NB4 (cell line): ENCODE measurements at places on chromosomes 12 and 14.
A peak's percentile ranks its signal among the peaks of the same experiment; 100 is the strongest.

DNA sequence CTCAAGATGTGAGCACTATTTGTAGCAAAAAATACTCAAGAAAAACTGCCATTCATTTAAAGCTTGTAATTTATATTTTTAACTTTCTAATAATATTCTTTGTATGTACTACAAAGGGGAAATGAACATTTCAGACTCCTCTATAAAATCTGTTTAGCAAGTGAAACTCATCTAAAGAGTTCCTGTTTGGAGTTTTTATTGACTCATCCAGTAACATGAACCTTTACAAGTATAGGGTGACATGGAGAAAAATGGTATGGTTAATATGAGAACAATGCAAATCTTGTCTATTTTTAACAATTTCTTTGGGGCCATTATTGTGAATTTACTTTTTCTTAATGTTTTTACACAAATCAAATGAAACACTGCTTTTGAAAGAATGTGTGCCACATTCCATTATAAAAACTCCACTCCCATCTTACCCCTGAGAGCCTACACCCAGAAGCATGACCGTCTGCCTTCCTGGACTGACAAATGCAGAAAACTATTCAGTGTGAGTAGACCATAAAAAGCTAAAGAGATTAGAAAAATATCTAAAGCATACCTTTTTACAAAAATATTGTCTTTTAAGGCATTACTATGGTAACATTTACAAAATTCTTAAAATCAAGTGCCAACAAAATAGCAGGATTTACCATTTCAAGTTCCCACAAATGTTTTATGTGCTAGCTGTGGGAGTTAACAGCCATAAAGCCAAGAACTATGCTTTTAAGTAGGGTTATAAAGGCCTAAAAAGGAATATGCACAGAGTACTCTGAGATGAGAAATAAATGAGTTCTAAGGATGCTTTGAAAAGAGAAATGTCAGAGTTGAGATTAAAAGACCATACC lies 144.0 kb downstream of the ADAMTS20 start:
- peak; percentile 6 for DNase-seq

DNA sequence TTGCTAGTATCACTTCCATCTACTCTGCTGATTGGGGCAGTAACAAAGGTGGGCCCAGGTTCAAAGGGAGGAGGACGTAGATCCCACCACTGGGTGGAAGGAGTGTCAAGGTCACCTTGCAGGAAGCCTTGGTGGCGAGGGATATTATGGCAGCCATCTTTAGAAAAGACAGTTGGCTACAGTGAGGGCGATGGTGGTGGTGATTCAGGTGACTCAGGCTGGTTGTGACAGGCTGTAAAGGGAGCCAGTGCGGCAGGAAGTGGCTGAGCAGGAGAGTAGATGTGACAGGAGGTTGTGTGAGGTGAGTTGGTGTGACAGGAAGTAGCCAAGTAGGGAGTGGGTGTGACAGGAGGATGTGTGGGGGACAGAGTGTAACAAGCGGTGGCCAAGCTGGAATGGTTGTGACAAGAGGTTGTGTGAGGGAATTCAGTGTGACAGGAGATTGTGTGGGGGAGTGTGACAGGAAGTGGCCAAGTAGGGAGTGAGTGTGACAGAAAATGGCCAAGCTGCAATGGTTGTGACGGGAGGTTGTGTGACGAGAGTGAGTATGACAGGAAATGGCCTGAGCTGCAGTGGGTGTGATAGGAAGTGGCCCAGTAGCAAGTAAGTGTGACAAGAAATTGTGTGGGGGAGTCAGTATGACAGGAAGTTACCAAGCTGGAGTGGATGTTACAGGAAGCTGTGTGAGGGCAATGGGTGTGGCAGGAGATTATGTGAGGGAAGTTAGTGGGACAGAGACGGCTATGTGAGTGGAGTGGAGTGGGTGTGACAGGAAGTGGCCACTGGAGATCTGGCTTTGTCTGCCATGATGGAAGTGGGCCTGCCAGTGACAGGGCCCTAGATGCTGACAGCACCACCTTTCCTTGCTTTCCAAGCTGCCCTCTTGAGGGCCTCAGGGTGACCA lies 136.5 kb upstream of the MYL2 start:
- peak; percentile 91 for DNase-seq

- no peak for DNase-seq
These were observed 351.3 kb downstream of the ZFP36L1 start for GRCh38 chr14:68441542-68441941.

DNA sequence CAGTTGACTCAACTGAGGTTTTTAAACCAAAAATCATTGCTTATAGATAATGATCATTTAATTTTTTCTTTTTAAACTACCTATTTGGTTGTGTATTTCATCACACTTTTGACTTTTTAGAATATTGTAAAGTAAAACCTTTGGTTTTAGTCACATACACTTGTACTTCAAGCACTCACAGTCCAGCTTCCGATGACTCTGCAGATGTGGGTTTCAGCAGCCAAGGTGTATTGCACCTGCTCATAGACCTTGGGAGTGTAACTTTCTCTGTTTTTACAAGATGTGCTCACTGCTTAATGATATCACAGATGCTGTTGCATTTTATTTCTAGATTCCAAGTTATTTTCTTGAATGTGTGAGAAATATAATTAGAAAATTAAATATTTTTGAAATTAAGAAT lies 188.3 kb upstream of the SLC38A2 start:
- no peak for DNase-seq

DNA sequence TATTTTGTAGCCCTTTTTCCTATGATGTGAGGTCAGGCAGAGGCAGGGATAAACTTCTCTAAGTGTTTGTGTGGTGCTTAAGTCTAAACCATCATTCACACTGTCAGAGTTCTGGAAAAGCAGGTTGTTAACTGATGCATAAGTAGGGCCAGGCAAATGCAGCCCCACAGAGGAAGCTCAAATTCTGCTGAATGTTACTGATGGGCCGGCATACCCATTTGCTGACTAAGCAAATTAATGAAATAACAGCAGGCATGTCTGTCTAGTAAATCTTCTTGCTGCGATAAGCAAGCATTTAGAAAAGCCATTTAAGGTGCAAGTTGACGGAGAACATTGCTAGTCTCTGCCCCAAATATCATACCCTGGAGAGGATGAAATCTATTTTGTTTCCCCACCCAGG lies 523.2 kb upstream of the CCDC196 start:
- no peak for DNase-seq

- DNase-seq: no peak
These were observed 292.1 kb downstream of the CACNA1C start for GRCh38 chr12:2344885-2345284.

DNA sequence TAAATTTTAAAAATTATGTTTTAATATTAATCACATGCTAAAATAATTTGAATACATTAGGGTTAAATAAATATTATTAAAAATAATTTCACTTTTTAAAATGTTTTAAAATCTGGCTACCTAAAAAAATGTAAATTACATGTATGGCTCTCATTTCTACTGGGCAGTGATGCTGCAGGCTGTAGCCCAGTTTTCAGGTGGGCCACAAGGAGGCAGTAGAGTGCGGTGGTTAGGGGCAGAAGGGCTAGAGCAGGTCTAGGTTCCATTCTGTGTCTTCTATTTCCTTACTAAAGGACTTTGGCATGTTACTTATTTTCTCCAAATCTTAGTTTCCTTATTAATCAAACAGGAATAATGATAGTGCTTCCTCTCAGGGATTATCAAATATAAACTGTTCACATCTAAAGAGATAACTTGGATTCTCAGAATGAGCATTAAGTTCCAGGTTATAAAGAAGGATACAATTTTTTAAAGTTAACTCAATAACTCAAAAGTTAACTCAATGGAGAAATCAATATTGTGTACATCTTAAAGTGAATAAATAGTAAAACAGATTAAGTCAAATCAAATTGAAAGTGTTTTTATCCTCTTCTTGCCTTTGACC lies 54.9 kb upstream of the OVCH1 start:
- peak; percentile 75 for DNase-seq

DNA sequence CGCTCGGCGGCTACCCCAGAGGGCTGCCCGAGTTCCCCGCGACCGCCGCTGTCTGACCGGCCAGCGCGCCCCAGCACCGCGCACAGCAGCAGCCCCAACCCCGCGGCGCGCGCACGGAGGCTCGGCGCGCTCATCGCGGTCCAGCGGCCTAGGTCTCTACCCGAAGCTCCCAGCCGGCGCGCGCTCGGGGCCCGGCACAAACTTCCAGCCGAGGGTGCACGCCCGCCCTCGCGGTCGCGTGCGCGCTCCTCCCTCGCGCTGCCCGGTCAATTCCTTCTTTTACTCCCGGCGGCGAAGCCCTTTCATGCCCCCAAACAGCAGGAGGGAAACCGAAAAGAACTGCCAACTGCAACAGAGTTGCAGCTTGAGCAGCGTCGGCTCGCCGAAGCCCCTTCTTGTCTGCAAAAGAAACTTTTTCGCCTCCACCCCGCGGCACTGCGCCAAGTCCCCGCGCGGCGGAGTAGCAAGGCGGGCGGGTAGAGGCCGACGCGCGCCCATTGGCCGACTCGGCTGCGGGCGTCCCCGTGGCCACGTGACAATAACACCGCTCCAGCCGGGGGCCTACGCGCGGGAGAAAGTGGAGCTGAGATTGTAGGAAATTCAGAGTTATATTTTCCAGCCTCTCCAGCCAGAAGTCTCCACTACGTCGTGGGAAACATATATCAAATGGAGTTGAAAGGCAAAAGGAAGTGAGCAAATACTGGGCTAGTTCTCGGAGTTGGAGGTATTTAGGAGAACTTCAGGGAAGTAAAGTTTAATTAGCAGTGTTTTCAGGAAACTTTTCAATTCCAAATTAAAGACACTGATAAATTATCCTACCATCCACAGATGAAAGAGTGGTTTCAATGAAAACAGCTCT lies at the start of gene LRIG3:
Gene LRIG3 (minus strand): TSS at position 403 of the 859 bp plus-strand sequence. CDS start 269 bp downstream, at position 134.
- DNase-seq: no peak

DNA sequence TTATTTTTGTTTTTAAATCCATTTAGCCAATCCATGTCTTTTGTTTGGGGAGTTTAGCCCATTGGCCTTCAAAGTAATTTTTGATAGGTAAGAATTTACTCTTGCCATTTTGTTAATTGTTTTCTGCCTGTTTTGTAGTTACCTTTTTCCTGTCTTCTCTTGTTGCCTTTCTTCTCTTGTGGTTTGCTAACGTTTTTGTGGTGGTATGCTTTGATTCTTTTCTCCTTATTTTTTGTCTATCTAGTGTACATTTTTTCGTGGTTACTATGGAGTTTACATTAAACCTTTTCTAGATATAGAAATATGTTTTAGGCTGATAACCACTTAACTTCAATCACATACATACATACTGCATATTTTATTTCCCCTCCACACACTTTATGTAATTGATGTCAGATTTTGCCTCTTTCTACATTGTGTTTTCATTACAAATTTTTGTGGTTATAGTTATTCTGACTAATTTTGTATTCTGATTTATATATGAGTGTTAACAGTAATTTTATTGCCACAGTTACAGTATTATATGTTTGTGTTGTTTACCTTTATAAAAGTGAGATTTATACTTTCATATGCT lies 19.2 kb upstream of the PPP1R12A start:
- DNase-seq: no peak

DNA sequence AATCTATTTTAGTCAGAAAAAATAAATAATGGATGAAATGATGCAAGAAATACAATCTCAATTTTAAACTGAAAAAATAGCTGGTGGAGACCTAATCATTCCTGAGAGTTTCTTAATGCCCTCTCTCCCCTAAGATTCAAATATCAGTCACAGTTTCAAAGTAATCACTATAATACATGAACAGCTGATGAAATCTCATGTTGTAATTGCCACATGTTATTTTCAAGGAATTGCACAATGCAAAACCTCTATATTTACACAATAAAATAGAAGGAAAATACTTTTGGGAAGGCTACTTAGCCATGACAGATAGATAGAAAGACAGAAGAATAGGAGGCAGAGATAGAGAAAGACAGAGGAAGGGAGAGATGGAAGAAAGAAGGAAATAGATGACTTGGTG lies 18.2 kb downstream of the IFNG-AS1 start:
- DNase-seq: no peak

- no peak for DNase-seq
These were observed 59.7 kb downstream of the PIK3C2G start for GRCh38 chr12:18320976-18321375.

DNA sequence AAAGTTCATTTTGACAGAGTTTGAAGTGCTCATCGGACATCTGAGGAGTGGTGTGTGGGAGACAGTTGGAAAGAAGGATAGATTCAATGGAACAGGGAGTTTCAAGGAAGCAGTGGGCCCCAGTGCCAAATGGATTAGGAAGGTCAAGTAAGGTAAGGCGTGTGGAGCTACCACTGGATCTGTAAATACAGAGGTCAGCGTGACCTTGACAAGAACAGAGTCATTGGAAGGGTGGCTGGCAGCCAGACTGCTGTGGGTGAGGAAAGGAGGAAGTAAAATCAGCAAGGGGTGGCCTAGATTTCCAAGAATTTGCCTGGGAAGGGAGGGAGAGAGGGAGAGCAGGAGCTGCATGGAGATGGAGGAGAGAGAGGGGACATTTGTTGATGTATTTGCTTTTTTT lies 68.2 kb upstream of the IGF1 start:
- DNase-seq: no peak

- no peak for DNase-seq
These were observed at the start of gene RHOJ for GRCh38 chr14:63204407-63205043. Gene RHOJ (plus strand): TSS chr14:63204443. CDS start chr14:63204870, 427 bp downstream.

- no peak for DNase-seq
These were observed 42.6 kb downstream of the TRAFD1 start for GRCh38 chr12:112167718-112168525.

DNA sequence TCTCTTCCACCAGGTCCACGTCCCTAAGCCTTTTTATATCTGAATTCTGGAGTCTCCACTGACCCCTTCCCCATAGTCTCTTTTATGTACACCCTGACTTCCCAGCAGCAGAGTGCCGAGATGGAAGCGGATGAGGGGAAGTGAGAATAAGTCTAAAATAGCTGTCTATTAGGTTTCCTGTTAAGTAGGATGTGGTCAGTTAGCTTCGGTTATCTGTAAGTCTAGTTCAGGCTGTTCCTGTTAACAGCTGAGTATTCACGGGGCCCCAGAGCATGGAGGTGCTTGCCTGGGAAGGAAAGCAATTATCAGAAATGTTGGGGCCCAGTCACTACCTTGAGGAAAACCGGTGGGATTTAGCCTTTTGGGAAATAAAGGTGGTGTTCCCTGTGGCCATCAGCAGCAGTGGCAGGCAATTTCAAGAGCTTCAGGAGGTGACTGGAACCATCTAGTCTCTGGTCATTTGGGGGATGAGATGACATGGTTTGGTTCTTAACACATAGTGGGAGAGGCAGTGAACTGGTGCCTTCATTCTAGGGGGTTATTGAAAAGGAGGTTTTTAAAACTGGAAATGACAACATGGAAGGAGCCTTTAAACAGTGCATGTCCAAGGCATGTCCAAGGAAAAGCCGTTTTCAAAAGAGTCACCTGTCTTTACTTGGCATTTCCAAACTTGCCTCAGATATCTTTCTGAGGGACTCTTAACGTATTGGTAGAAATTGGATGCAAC lies 21.8 kb downstream of the CHST11 start:
- peak; percentile 94 for DNase-seq

GRCh38 chr14:102056694-102057442 lies 30.0 kb downstream of the HSP90AA1 start:
- no peak for DNase-seq
